ENCODE measurements at places on chromosomes 11 and 22.

- DNase-seq = no peak
Observed at GRCh38 chr11:96614846-96615245, 225.0 kb downstream of the JRKL start.

DNA sequence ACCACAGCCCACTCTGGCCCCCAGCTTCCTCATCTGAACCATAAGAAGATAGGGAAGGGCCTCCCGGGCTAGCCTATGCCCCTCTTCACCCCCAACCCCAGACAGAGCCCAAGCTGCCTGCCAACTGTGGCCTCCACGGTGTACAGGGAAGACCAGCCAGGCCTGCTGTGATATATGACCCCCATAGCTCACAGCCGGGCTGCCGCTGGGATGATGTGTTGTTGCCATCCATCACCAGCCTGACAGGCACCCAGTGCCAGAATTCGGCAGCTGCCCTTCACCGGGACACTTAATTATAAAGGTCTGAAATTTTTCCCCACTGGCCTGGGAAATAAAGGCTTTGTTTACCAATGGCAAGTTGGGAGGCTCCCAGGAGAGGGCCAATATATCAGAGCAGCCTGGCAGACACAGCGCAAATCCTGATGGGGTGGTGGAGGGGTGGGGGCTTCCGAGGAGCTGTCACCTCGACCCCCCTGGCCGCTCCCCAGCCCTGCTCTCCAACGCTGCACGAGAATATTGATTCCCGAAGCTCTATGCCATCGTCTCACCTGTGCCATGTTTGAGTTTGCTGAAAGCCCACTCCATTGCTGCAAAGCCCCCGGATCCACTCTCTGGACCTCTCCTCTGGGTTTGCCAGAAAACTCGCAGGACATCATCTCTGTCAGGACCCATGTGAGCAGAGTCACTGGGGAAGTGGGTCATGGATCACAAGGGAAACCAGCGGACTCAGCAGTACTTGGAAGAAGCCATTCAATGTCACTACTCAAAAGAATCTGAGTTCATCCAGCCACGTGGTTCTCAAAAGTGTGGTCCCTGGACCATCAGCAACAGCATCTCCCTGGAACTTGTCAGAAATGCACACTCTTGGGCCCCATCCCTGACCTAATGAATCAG, 296.9 kb downstream of the MN1 start:
- no peak for DNase-seq

DNA sequence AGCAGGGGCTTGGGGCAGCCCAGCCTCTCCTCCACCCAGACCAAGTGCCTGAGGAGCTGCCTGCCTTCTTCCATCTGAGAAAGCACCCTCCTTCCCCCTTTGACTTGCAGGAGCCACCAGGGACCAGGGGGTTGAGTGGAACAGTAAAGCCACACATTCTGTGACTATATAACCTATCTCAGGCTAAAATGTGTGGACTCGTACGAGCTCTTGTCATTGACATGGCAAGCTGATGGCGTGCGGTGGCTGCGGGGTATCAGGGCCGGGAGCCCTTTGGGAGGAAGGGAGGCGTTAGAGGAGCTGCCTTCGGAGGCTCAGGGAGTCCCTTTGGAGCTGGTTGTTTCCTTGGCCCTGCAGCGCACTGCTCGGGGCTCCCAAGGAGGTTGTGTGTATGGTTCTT, 84.5 kb downstream of the CEP164 start:
- DNase-seq = no peak

GRCh38 chr11:121614636-121615240, 162.0 kb upstream of the SORL1-AS1 start:
- no peak for DNase-seq

GRCh38 chr11:70760416-70761020, 362.2 kb downstream of the CTTN start:
- DNase-seq = no peak

DNA sequence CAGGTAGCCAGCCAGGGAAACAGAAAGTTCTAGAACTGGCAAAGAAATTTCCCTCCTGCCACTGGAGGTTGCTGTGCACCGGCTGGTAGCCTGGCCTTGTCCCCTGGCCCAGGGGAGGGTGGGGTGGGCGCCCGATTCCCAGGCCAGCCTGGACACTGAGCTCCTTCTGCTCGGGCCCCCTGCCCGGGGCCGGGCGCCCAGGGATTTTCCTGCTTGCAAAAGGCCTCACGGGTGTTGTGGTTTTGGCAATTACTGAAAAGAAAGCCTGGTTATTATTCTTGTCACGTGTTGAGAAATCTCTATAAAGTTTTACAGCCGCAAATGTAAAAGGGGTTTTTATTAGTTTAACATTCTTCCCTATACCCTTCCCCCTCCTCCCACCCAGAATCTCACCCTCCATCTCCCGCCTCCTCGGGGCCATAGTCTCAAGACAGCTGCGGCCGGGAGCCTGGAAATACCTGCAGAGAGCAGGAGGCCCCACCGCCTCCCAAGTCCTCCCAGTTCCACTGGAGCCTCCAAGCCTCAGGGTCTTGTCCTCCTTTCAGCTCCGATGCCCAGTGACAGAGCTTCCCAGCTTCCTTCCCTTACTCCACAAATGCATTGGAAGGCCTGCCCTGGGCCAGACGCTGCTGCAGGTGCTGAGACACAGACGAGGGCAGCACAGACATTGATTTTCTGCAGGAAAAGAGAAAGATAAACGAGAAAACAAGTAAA, 1515.6 kb downstream of the TBC1D22A start:
- no peak for DNase-seq

DNA sequence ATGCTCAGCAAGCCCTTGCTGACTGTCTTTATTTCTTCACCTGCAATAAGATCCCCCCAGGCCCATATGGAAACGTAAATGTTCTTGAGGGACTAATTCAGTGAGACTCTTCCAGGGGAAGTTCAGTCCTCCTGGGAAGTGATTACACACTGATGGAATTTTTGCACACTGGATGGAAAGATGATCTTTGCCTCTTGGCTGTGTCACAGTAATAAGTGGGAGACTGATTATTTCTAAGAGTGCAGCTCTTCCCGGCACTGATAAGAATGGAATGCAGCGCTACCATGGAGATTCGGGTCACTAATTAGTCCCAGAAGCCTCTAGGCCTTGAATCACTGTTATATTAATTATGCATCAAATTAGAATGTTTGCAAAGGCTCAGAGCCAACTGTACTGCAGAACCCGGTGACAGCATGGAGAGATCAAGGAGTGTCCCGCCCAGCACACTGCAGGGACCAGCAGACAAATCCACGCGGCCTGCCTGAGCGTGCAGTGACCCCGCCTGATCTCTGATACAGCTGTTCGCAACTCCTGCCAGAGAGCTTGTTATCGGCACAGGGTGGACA, 178.3 kb downstream of the SNX19 start:
- no peak for DNase-seq

DNA sequence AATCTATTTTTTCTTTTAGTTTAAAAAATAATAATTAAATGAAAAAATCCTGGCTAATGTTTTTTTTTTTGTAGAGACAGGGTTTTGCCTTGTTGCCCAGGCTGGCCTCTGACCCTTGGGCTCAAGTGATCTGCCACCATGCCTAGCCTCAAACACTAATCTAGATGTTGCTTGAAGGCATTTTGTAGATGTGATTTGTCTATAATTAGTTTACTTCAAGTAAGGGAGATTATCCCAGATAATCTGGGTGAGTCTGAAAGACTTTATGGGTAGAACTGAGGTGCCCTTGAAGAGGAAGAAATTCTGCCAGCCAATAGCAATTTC, 38.6 kb upstream of the RBFOX2 start:
- no peak for DNase-seq

GRCh38 chr11:56782167-56782847, 33.8 kb upstream of the OR9G4 start:
- DNase-seq = no peak

DNA sequence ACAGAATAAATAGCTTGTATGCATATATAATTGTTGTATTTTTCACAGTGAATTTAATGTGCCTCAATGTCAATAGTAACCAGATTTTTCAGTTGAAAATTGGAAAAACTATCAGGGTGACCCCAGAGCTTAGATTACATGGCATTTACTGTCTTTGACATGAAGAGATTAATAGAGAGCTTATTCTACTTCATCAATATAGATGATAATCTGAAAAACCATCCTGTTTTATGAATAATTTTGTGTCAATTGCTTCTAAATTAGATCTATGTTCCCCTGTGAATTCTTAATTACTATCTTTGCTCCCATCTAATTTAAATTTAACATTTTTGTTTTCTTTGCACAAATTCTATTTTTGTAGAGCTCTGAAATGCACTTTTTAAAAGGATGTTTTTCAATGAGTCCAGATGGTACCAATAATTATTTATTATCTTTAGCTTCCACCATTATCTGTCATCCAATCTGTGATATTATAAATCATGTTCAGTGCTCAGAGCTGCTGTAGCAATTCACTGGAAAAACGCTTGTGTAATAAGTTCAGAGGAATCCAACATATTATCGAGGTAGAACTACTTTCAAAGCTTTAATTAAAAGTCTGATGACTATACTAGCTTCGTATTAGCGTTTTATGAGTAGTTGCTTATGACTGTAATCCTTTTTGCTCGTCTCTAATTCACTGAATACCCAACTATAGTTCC, 291.4 kb downstream of the JRKL start:
- no peak for DNase-seq

DNA sequence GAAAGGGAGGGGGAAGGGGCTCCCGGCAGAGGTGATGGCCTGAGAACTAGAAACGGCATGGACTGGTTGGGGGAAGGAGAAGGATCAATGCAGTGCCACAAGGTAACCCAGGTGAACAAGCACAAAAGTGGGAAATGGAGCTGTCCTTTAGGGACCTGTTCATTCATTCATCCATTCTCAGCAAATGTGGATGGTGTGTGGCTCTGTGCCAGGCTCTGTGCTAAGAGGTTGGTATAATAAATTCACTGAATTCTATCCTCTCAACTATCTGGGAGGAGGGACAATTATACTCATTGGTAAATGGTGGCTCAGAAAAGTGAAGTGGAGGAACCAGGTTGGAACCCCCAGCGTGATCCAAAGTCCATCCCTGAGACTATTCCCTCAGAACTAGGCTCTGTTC, 18.6 kb upstream of the ARAP1 start:
- no peak for DNase-seq

- DNase-seq = no peak
Observed at GRCh38 chr11:6631361-6631890, 12.2 kb upstream of the TPP1 start.

DNA sequence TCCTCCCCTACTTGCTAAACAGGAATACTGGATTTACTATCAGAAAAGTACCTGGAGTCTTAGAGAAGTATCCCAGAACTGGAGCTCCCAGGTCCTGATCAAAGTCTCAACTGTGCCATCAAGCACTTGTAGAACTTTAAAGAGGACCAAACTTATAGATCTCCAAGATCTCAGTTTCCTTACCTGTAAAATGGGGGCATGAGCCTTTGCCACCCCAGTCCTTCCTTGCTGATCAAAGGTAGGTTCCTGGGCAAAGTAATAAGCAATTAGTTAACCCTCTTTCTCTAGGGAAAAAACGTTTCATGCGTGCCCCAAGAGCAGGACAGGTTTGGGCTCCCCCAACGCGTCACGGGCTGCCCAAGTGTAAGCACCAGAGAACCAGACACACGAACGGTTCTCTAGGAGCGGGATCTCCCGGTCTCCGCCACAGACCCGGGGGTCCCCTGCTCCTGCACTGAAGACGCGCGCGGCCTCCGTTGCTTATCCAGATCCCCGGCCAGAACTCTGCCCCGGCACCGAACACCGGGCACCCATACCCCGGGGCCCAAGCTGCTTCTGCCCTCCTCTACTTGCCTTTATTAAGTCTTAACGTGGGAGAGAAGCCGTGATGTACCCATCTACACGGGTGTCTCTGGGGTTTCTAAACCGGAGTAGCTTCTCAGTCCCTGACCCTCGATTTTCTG, 505 bp downstream of the ZNF214 start:
- DNase-seq = no peak

- DNase-seq = no peak
Observed at GRCh38 chr22:47038206-47038835, 275.9 kb downstream of the TBC1D22A start.

DNA sequence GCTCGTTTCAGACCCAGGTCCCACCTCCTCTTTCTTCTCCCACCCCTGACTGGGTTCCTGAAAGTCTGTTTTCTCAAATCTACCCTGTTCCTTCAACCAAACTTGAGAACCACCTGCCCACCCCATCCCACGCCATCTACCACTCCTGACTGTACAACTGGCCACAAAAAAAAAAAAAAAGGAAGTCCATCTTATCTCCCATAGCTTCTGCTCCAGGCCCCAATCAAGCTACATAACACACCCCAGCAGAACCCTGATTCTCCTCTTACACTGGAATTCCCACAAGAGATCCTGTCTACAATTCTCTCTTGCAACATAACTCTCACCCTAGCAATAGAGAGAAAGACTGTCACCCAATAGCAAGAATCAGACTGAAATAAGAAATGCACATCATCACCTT, 39.2 kb upstream of the CHST1 start:
- DNase-seq = no peak

DNA sequence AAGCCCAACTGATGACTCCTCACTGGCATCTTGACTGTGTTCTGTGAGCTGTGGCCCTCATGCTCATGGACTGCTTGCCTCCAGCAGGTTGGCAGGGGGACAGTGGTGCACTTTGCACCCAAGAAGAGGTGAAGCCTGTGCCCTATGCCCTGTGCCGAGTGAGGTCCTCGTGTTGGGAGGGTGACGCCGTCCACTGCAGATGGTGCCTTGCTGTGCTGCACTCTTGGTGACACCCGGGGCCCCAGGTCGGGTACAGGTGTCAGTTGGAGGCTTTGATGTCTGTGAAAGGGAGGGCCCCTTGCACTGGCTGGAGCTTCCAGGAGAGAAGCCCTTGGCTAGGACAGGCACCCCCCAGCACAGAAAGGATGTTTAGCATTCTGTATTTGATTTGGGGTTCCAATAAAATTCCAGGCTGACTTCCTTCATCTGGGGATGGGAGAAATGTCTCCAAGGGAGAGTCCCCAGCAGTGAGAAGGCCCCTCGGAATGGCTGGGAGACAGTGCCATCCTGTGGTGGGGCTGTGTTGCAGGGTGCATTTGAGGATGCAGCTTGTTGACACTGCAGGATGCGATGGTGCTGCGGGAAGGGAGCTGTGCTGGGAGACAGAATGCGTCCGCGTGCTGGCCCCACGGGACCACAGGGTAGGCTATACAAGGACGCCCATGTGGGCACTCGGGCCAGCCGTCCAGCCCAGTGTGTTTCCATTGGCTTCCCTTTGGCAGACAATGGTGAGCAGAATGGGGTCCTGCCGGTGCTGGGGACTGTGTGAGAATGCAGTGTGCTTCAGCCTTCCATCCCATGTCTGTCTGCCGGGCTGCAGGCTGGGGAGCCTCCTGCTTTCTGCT, 2.5 kb upstream of the ZDHHC8 start:
- DNase-seq = peak; percentile 66

GRCh38 chr11:130831976-130832375, 84.3 kb downstream of the SNX19 start:
- no peak for DNase-seq

DNA sequence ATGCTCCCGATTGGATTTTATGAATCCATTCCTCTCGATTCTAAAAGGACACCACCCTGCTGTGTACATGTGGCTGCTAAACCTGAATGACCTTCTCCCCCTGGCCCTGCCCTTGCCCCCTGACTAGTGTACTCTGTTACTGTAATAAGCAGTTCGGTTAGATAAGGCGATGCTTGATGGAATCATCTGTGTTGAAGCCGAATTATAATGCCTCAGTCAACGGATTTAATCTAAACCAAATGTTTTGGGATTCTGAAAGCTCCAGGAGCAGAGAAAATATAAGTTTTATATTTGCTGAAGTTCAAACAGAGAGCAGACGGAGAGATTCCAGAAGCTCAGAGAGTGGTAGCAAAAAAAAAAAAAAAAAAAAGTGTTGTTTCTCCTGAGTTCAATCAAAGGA, 275.4 kb upstream of the MPPED2 start:
- DNase-seq = no peak
